ENCODE measurements at places on chromosomes 11 and 22.
A peak's percentile ranks its signal among the peaks of the same experiment; 100 is the strongest.

DNA sequence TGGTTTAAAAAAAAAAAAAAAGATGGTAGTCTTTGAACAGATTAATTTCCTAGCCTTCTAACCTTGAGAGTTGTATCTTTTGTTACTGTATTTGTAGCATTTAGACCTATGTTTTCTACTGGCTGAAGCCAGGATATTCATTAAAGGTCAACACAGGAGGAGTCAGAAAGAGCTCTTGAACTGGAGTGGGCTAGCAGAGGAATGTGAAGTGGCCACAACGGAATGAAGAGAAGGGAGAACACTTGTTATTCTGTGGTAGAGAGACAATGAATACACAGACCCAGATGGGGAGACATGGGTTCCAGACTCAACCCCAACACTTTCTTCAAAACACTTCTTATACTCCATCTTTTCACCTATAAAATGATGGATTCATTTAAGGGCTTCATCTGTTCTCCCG is 88.1 kb downstream of the RELT start:
- DNase-seq, result peak; percentile 50

DNA sequence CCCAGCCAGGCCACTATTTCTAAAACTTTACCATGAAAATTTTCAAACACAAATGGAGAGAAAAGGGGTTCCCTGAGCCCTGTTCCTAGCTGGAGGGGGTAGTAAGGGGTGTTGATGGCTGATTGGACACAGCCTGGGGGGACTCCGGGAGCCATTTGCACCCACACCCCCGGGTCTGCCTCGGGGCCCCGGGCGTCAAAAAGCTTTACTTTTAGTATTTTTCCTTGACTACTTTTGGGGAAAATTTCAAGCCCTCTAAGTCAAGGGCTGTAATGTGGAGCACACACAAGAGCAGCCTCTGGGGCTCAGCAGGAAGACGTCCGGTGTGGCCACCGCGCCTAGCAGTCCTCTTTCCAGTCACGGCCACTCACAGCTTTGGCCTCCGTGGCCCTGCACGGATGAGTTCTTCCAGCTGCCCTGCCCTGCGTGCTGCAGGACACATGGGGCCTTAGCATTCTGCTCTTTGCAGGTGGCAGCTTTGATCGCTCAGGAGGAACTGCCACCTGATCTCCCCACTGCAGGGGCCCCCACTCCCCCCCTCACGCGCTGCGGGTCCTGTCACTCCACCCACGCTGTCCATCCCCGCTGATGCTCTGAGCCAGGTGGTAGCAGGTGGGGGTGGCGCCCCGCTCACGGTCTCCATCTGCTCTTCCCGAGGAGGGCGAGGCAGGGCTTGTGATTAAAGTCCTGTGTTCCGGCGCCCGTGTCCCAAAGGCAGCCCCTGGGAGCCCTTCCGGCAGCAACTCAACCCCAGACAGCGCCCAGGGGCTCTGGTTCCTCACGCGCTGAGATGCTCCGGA is 14.4 kb downstream of the RNH1 start:
- no peak for DNase-seq

- no peak for DNase-seq
Observed at GRCh38 chr11:14513800-14514199, 6.4 kb downstream of the PSMA1 start.

DNA sequence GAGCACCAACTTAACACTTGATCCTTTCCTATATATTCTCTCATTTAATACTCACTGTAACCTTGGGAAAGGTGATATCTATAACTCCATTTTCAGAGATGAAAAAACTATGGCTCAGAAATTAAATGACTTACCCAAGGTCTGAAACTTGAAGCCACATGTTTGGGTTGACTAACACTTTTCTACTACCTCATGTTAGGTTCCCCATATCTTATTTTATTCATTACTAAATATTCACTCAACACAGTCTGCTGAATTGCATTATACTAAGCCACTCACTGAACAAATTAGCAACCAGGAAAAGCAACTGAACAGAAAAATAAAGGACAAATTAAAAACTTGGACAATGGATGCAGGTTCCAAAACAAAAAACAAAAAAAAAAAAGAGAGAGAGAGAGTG is 59.9 kb downstream of the FAM168A start:
- no peak for DNase-seq

GRCh38 chr11:44889266-44889665 is 61.4 kb downstream of the TP53I11 start:
- DNase-seq, result no peak

Data from NCI-H510A (cell line).